ENCODE measurements at places on chromosomes 12 and 14.

DNA sequence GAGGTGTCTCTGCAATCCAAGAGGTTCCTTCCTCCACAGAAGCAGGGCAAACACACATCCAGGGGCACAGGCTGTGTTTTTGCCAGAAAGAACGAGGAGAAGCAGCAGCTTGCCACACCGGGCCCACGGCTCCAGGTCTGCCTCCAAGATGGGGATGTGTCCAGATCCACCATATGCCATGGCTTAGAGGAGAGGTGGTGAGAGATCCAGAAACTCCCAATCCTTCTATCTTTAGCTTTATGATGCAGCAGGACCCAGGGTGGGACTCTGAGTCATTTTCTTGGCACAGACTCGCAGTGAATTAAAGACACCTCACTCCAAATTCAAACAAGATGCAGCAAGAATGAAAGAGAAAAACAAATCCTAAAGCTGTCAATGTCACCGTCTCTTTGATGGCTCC lies 481.4 kb upstream of the TMEM132C start:
- no peak for DNase-seq

DNA sequence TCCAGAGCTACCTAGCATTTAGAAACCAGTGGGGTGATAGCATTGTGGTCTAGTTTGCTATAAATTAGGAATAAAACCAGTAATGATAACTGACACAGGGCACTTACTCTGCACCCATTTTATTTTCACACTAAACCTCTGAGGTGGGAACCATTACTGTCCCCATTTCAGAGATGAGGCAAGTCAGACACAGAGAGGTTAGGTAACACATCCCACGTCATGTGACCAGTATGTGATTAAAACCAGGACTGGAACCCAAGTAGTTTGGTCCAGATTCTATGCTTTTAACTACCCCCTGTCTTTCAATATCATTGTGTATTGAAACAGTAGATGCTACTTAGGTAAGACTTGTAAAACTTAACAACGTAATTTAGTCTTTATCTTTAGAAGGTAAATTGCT lies 110.2 kb downstream of the PLXNC1 start:
- no peak for DNase-seq

GRCh38 chr12:62722971-62723680 lies 211.8 kb downstream of the PPM1H start:
- DNase-seq: no peak

- DNase-seq: no peak
Observed at GRCh38 chr12:3071107-3071506, 6.1 kb upstream of the TSPAN9 start.

GRCh38 chr14:37874429-37875109 lies 279.1 kb downstream of the TTC6 start:
- peak; percentile 92 for DNase-seq

DNA sequence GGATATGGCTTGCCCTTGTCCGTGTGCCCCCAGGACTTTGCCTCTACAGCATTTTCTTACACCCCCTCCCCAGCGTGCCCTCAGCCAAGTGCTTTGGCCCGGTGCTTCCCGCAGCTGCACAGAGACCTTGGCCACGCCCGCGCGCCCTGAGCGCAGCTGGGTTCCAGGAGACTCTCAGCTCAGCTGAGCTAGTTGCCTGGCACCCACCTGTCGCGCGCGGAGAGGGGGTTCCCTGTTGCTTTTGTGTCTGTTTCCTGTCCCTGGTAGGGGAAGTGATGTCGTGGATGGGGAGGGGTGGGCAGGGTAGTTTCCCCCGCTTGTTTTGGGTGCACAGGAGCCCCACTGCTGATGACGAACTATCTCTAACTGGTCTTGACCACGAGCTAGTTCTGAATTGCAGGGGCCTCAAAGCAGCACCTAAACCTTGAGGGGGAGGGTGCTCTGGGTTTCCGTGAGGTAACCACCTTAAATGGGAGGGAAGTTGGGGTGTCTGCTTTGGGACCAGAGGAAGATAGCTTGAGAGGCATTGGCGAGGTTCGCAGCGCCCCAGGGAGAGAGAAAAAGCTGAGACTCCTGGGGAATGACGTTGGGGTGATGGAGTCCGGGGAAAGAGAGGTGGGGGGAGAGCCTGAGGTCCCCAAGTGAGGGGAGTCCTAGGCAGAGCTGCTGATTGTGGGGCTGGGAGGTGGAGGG lies 1.5 kb downstream of the DIO3 start:
- no peak for DNase-seq

GRCh38 chr12:25119020-25119419 lies 75.9 kb downstream of the DNAI7 start:
- DNase-seq: no peak

DNA sequence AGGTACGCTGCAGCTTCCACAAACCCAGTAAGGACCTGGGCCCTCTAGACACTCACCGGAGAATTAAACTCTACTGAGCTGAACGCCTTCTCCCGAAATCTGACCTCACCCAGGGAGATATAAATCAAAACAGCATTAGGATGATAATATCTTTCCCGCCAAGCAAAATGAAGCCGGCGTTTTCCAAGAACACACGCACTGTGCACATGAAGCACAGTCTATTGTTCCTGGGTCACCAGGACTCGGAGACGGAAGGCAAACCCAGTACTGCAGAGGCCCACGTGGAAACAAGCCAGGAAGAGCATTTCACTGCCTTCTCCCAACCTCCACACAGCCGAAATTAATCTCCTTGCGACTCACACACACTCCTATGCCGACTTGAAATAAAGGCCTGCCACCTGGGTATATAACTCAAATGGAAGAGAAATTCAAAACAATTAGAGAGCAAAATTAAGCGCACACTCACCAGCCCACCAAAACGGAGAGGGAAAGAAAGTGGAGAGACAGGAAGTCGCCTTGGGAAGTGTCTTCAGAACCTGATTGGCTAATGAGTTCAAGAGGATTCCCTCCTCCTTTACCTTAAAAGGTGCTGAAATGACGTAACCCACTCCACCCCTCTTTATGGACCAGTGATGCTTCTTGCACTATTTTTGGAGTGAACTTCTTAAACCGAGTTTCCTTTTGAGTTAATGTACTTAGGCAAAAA lies at the start of gene CCNB1IP1:
TSS of gene CCNB1IP1 (minus strand) at position 492 of the 706 bp plus-strand sequence. CDS start 16,756 bp downstream, outside the sequence.
- peak; percentile 62 for DNase-seq

GRCh38 chr12:53676656-53677015 lies 753 bp upstream of the ATP5MC2 start:
- DNase-seq: no peak

GRCh38 chr12:130506844-130507243 lies 169.2 kb downstream of the PIWIL1 start:
- no peak for DNase-seq

DNA sequence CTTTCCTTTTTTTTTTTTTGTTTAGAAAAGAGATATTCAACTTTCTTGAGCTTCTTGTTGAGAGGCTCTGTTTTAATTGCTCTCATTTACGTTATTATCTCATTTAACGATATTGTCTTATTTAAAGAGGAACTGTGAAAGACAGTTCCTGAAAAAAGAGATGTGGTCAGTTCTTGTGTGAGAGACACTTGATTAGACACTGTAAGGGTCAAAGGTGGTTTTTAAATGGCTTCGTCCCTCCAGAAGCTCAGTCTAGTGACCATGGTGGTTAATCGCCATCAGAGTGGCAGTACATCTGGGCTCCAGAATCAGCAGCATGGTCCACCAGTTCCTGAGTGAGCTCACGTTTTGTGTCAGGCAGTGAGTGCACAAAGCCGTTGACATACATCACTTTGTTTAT lies 57.9 kb upstream of the KCNA5 start:
- DNase-seq: no peak

DNA sequence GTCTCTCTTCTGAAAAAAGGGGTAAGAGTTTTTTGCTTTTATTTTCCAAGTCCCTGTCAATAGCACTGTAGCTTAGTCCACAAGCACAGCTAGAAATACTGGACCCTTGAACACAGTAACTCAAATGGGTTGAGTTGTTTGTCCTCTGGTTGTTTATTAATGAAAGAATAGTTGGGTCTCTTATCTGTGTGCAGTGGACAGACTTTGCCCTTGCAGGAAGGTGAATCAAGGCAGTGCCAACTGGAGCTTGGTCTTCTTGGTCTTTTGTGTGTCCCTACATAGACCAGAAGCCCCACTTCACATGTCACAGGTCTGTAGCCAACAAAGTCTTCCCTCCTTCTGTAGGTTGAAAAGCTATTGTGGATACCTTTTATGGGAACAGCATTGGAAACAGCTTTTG lies 322.0 kb downstream of the AACS start:
- peak; percentile 51 for DNase-seq

DNA sequence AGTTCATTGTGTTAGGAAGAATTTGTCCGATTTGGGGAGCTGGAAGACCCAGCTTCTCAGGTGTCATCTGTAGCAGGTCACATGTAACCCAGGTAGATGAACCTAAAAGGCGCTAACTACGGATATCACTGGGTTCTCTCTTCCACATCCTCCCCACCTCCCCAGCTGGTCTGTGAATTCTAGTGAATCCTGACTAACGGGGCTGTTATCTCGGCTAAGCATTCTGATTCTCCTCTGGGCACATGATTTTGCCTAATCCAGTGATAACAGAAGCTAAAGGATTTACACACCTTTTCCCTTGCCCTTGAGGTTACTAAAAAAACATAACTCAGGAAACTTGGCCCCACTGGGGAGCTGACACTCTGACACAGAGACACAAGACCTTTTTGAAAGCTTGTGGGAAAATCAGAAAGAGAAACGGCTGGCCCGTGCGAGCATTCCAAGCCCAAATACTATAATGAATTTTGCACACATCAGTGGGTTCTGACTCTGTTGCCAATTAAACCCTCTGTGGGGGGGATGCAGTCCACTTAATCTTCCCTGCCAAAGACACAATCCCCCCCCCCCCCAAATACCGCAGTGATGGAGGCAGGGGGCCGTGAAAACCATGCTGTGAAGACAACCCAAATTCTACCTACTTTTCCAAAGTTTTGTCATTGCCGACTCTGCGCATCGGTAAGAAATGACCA lies 81.0 kb upstream of the FZD10 start:
- DNase-seq: no peak
